ENCODE measurements at places on chromosomes 11 and 22. TPM values are rescaled to one million over a fixed set of nuclear protein-coding genes. Genes with fewer than 3 reads are reported as not detected.
A peak's percentile ranks its signal among the peaks of the same experiment; 100 is the strongest.

DNA sequence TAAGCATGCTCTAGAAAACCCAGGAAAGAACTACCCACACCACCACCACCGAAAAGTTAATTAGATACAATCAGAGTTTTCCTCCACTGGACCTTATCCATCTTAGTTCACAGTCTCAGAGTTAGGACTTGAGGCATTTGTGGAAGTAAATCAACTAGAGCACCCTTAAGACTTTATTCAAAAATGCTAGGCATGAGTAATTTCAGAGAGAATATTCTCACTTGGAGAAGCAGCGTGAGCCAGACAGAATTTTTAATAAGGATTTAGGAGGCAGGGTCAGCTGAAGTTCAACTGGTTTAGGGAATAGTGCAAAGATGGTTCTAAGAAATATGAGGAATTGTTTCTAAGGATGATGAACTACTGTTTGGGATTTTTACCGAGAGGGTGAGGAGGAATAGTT, 1.2 kb upstream of the OLFML1 start:
- no peak for DNase-seq

- DNase-seq = peak; percentile 69
These were observed 16.1 kb upstream of the APOA1 start for GRCh38 chr11:116853461-116854073.

- DNase-seq = peak; percentile 36
These were observed 1.3 kb downstream of the GNG3 start for GRCh38 chr11:62708793-62709192.

GRCh38 chr11:3088806-3089205, 31.6 kb upstream of the CARS1 start:
- no peak for DNase-seq

GRCh38 chr11:12893787-12894672, 115.1 kb upstream of the RASSF10 start:
- DNase-seq = peak; percentile 30

DNA sequence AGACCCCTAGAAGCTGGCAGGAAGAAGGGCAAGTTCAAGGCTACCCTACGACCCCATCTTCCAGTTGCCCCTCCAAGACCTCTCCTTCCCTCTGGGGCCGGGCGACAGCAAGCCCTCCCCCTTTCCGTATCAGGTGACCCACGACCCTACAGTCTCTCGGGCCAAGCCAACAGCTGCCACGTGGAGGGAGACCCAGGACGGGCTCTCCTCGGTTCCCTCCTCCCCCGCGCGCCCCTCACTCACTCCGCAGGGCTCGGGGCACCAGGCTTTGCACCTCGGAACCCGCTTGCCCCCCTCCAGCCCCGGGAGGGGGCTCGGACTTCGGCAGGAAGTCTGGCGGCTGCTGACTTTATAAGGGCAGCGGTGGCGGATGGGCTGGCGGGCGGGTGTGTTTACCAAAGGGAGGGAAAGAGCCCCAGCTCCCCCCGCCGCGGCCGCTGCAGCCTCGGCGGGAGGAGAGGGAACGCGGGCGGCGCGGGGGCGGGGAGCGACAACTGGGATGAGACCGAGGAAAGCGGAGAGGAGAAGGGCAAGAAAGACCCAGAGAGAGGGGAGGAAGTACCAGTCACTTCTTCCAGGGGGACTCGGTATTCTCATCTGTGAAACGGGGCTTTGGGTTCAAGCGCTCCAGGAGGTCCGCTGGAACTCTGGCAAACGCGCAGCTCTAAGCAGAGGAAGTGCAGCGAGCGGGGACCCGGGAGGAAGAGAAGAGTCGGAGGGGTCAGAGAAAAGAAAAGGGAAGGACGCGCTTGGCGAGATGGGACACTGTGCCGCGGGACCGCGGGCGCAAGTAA, 767 bp downstream of the SLC43A1 start:
- peak; percentile 44 for DNase-seq

- DNase-seq = peak; percentile 7
These were observed 9.7 kb downstream of the ASCL2 start for GRCh38 chr11:2260491-2261364.

DNA sequence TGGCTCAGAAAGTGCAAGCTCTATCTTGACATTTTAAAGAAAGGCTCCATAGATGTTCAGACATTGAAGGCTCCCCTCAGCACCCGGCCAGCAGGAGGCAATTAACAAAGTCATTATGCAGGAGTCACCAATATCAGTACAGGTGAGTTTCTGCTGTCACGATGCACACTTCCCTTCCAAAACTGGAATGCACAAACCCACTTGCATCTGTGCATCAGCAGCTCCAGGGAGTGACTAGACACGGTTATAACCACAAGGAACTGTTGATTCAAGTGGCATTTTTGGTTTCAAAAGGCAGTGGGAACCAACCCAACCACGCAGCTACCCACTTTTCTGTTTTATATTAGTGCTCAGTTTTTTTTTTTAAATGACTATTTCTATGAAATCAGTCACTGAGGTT, 293.9 kb upstream of the NARS2 start:
- DNase-seq = no peak

DNA sequence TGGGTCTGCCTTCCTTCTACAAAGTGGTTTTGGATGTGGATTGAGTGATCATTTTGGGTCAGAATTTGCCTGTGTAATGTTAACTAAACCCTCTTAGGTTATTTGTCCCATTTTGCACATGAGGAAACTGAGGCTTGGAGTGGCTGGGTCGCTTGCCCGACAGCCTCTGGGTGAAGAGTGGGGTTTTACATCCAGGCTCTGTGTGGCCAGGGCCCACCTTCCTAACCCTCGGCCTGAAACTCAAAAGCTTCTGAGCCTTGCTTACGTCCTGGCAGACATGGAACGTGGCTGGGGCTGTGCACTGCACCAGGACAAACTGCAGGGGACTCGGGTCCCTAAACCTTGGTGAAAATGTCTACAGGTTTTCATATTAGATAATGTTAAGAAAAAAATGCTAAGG, 542.4 kb downstream of the TBC1D22A start:
- DNase-seq = no peak

- DNase-seq = no peak
These were observed 9.5 kb downstream of the IRF7 start for GRCh38 chr11:606245-606644.

- DNase-seq = peak; percentile 20
These were observed 1.7 kb upstream of the IGSF22 start for GRCh38 chr11:18727479-18728236.

GRCh38 chr22:18085188-18085587, 7.4 kb downstream of the PEX26 start:
- DNase-seq = no peak

- DNase-seq = no peak
These were observed 1419.6 kb downstream of the TBC1D22A start for GRCh38 chr22:48182031-48182430.

- DNase-seq = no peak
These were observed 4.9 kb upstream of the OR52W1 start for GRCh38 chr11:6194065-6194581.

GRCh38 chr22:35616043-35616442, 1.1 kb downstream of the MB start:
- DNase-seq = no peak

DNA sequence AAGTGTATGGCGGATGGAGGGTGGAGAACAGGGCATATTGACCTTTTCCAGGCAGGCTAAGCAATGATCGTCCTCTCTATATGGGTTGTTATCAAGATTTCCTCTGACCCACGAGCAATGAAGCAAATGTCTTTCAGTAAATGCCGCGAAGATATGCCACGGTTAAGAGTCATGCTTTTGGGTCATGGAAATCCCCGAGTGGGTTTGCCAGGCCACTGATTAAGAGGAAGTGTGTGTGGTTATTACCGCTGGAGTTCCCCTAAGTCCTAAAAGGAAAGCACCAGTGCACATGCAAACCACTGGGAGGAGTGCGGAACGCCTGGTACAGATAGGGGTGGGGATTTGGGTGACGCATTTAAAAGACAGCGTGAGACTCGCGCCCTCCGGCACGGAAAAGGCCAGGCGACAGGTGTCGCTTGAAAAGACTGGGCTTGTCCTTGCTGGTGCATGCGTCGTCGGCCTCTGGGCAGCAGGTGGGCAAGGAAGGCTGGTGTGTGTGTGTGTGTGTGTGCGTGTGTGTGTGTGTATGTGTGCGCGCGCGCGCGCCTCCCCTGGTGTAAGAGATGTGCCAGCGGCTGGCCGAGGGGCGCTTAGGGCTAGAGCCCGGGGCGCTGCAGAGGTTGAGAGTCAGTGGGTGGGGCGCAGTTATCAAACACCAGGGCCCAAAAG, at the start of gene BIRC3:
TSS of gene BIRC3 (plus strand) at position 386 of the 669 bp plus-strand sequence. CDS start 7,026 bp downstream, outside the sequence.
- DNase-seq = peak; percentile 91

DNA sequence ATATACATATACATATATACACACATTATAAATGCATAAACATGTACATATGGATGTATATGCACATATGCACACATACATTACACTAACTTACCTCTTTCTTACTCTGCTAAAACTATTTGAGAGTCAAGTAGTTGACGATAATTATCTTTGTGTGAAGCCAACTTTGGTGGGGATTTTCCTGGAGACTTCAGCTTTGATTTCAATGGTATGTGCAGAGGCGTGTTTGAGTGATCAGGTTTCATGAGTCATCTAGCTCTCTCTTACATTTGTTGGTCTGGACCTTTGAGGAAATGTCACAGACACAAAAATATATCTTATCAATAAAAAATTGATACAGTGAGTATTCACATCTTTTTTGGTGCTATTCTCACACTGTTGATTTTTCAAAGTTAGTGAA, 769.1 kb upstream of the LUZP2 start:
- DNase-seq = no peak

GRCh38 chr11:132427611-132428010, 1057.2 kb downstream of the NTM start:
- no peak for DNase-seq

DNA sequence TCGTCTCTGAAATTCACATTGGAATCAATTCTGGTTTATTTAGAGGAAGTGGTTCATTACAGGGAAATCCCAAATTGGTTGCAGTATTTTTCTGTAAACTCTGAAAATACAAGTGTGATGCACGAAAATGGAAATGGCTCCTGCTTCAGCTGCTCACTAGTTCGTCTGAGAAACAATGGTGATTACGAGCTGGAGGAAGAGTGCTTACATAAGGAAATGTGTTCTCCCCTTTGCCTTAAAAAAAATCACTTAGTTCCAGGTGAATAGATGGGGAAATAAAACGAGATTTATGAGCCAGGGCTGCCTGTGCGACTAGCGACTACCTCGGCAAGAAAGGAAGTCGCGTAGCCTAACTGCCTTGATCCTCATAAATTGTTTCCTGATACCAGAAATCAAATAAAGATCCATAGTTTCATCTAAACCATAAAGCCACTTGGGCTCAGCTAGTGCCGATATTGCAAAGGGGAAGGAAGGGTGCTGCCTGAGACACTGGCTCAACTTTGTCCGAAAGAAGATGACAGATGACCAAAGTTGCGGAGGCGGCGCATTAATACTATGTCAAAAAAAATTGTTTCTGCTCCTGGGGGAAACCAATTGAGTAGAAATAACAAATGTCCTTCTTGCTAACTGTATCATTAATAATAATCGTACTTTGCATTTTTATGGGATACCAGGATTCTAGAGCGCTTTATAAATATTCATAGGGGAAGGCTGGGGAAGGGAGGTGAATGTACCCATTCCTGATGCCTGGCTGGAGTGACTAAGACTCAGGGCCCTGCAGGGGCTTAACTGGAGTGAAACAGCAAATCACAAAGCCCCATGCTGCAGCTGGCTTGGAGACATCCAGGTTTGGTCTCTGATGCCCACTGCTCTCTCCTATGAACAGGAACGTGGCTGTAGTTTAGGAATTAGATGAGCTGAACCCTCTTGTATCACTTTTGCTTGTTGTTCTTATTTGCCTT, 185.7 kb downstream of the BLID start:
- no peak for DNase-seq

The BACE1-AS gene
- total RNA-seq = 5.3 TPM

The OR52E4 gene
- not detected for total RNA-seq

The E2F8 gene
- 24.0 TPM for total RNA-seq

The UPK3A gene
- not detected for total RNA-seq

The OR51B2 gene
- total RNA-seq = not detected

The AQP11 gene
- 0.52 TPM for total RNA-seq
